Cortex of kidney (tissue), 1 donor: ENCODE measurements at places on chromosomes 2 and 18.

DNA sequence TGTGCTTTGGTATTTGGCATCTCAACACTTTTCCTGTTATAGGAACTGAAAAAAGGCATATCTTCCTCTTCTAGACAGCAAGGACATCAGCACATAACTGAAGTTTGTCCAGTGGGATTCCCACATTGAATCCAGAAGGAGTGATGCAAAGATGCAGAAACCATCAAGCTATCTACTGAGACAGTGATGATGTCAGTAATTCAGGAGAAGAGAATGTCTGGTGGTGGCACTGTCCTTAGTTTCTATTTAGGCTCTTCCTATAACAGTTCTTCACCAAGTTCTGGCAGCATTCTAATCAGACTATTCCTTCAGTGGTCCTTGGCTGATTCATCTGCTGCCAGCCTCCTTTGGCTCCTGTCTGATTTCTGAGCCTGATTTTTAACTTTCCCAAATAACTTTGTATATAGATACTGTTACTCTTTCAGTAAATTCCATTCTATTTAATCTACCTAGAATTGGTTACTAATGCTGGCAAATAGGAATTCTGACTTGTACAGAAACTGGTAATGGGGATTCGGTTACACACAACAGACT, 56.6 kb upstream of the AGPS start:
- no peak for DNase-seq

DNA sequence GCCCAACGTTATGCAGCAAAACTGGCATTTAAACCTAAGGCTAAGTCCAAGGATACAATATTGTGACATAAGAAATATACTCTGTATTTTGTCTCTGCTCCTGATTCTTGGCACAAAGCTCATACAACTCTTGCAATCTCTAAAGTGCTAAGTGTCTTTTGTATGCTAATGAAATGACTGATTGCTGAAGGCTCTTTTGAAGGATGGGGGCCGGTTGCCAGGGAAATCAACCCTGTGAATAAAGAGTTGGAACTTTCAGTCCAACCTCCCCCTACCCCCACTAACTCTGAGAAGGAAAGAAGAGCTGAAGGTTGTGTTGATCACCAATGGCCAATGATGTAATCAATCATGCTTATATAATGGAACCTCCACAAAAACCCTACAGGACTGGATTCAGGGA, 40.3 kb downstream of the SESTD1 start:
- no peak for DNase-seq

GRCh38 chr2:162007447-162008040, 66.5 kb downstream of the DPP4 start:
- DNase-seq: no peak

DNA sequence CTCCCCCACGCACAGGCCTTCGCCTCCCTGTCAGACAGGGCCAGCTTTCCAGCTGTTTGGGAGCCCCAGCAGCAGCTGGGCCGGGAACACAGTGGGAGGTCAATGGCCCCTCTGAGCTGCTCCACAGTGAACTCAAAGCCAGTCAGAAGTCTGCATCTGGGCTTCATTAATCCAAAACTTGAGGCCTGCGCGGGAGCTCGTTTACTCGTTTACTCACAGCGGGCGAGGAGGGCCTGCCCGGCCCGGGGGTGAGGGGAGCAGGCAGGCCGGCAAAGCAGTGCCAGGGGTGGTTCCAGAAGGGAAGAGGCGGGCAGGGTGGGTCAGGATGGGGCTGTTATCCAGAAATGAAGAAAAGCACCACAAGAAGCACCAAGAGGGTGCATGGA, 36.8 kb upstream of the SEMA4C start:
- DNase-seq: no peak

DNA sequence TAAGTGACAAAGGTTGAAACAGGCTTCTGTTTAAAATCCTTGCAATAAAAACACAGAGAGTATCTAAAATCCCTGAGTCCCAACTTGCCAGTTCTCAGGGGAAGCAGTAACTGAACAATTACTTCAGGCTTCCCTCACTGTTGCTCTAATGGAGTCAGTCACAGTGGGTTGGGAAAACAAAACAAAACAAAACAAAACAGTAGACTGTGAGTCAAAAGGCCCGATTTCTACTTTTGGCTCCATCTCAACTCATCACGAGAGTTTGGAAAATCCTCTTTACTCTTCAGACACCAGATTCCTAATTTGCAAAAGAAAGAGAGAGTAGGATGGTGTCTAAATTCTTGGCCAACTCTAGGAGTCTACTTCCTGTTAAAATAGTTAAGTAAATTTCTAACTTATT, 1.1 kb downstream of the FSHR start:
- no peak for DNase-seq

DNA sequence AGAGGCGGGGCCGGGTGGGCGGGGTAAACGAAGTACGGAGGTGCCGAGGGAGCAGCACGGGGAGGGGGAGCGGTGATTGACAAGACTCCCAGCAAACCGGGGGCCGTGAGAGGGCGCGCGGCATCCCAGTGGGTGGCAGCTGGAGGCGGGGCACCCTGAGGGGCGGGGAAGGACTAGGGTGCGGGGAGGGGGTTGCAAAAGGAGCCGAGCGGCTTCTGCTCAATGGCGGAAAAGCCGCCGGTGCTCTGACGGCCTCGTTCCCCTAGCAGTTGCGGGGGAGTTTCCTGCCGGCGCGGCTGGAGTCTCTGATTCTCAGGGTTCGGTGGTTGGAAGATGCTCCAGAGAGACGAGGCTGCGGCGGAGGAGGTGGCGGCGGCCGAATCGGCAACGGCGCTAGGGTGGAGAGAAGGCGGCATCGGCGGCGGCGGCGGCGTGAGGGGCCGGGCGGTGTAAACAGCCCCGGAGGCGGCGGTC, at the start of gene PPM1B:
Gene PPM1B, plus strand, starts transcription at position 195 of the 474 bp plus-strand sequence. CDS start 32,325 bp downstream, outside the sequence.
- DNase-seq: peak; percentile 72

GRCh38 chr2:202671317-202672035, 36.7 kb downstream of the FAM117B start:
- no peak for DNase-seq

DNA sequence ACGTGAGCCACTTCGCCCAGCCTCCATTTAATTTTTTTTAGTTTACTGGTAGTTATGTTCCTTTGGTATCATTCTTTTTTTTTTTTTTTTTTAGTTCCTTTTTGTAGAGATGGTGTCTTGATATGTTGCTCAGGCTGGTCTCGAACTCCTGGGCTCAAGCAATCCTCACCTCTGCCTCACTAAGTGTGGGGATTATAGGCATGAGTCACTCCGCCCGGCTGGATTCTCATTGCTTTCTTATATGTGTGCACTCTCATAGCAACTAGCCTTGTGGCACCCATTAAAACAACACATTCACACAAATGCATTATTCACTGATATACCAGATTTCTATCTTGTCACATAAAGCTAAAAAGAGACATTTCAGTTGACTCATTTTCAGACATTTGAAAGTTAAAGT, 4.2 kb downstream of the TTC27 start:
- DNase-seq: no peak

- no peak for DNase-seq
These were observed 42.5 kb downstream of the DPYSL5 start for GRCh38 chr2:26890341-26891000.

- DNase-seq: no peak
These were observed 84.6 kb upstream of the RANBP2 start for GRCh38 chr2:108634576-108635160.

- DNase-seq: no peak
These were observed 47.5 kb downstream of the TRIB2 start for GRCh38 chr2:12764075-12764730.

DNA sequence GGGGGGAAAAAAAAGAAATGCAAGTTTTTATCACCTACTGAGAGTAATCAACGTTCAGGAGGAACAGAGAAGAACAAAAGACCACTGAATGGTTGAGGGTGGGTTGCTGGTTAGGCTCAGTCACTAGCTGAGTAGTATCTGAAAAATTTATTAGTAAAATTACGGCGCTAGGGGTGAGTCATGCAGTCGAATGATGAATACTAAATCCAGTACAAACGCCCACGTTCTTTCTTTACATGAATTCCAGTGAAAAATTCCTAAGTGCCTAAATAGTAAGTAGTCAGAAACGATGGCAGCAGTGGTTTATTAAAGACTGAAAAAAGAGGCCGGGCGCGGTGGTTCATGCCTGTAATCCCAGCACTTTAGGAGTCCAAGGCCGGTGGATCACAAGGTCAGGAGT, 52.0 kb downstream of the TEKT4 start:
- DNase-seq: no peak

DNA sequence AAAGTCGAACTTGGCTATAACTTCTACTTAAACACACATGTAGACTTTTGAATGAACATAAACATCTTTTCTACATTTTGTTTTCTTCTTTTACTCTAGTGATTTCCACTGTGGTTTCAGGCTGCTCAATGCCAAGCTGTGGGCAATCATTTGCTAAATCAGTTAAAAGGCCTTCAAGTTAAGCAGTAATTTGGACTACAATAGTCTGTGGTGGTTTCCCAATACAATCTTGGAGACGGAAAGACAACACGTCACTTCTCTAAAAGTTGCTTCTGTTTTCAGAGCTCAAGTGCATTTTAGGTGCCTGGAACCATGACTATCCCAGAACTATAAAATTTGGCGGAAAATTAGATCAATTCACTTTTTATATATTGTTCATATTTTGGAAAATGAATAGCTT, 69.4 kb downstream of the TXNL1 start:
- DNase-seq: no peak

DNA sequence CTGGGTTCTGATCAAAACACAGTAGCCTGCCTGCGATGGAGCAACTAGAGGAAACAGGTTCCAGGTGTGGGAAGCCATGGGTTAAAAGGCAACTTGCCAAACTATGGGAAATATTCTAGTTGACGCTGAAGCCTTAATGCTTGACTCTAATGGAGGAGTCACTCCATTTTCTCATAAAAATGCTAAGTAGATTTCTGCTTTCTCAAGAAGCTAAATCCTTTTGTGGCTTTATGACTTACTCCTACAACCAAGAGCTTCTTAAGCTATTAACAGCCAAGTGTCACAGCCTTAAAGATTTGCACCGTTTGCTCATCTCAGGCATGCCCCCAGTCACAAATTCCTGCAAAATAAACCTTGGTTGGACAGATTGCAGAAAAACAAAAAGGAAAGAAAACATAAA, 25.2 kb downstream of the ANKRD44 start:
- DNase-seq: no peak

GRCh38 chr2:230678451-230678850, 34.2 kb upstream of the CAB39 start:
- no peak for DNase-seq

DNA sequence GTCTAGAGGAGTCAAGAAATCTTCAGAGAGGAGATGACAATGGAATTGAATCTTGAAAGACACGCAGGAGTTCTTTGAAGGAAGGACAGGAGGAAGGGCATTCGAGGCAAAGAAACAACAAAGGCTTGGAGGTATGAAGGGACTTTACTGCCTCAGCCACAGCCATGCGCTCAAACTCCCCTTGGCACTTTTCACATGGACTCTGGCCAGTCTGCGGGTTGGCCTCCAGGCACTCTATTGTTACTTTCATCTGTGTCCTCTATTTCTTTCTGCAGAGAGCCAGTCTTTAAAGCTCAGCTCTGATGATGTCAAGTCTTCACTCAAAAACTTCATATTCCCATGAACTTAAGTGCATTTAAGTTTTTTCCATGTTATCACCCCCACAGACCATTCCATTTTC, 95.4 kb downstream of the ZAP70 start:
- DNase-seq: no peak

- no peak for DNase-seq
These were observed 28.1 kb downstream of the CRIM1 start for GRCh38 chr2:36383726-36384125.

DNA sequence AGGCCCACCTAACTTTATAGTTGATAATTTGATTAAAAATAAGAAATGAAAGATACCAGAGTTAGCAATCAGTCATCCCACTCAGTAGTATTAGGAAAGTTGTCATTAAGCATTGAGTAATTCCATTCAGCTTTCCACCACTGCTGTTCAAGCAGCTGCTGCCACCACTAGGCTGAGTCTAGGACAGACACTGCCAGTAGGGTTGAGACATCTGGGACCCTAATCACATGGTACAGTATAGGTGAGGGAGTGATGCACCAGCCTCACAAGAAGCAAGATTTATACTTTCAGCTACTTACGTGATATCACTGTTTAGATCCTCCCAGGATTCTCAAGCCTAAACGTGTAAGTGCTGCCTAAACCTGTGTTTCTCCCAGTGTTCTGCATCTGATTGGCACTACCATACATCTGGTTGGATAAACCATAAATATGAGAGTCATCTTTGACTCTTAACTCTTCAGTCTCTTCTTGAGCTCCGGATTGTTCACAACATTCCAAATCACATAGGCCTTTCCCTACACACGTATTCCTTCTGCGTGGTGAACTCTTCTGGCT, 3.2 kb downstream of the UBXN4 start:
- no peak for DNase-seq

DNA sequence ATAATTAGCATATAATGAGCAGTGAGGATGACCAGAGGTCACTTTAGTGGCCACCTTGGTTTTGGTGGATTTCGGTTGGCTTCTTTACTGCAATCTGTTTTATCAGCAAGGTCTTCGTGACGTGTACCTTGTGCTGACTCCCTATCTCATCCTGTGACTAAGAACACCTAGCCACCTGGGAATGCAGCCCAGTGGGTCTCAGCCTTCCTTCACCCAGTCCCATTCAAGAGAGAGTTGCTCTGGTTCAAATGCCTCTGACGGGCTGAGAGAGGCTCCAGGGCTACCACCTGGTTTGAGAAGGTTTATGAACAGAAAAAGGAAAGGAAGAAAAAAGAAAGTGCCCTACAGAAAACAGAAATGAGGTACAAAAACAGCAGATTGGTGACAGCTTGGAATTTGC, 738.7 kb downstream of the SOCS6 start:
- no peak for DNase-seq

DNA sequence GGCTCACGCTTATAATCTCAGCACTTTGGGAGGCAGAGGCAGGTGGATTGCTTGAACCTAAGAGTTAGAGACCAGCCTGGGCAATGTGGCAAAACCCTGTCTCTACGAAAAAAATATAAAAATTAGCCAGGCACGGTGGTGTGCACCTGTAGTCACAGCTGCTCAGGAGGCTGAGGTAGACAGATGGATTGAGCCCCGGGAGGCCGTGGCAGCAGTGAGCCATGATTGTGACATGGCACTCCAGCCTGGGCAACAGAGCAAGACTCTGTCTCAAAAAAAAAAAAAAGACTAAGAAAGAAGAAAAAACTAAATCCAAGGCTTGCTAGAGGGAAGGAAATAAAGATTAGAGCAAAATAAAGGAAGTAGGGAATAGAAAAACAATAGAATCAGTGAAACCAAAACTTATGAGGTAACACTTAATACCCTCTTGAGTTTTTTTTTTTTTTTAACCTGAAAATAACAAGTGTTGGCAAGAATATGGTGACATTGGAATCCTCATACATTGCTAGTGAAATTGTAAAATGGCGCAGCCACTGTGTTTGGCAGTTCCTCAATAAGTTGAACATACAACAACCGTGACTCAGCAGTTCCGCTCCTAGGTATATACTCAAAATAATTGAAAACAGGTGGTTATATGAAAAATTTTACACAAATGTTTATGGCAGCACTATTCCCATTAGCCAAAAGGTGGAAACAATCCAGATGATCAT, 85.2 kb downstream of the EML4 start:
- no peak for DNase-seq

- no peak for DNase-seq
These were observed 39.5 kb upstream of the FHL2 start for GRCh38 chr2:105438104-105438929.

GRCh38 chr2:79757526-79757925, 244.7 kb downstream of the CTNNA2 start:
- DNase-seq: no peak
